ENCODE measurements at places on chromosomes 2 and 18.

GRCh38 chr18:668260-668659 lies 10.8 kb downstream of the TYMS start:
- no peak for DNase-seq

DNA sequence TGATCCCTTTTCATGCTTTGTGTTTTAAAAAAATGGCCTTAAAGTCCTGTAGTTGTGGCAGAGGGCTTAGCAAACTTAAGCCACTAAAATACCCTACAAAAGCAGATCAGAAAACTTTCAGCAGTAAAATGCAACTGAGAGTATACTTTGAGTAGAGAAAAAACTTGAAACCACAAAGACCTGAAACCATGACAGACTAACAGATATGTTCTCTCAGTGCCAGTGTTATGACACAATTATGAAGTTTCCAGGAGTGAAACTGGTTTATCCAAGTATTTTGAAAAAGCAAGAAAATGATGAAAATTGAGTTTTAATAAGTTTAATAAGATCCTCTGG lies 74.5 kb downstream of the SPRED2 start:
- no peak for DNase-seq

DNA sequence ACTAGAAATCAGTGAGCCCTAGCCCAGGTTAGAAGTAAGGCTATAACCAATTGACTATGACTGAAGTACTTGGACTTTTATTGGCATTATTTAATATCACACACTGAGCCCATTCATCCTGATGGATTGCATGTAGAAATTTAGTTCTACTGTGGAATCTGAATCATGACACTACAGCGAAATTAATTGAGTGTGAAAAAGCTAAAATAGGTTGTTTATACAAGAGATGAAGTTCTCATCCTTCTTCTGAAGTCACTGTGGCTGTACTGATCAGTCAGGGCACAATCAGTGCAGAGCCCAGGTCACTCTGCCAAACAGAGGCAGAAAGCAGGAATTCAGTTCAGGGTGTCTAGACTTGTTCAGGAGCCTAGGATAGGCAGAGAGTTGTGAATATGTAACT lies 158.9 kb downstream of the BABAM2 start:
- no peak for DNase-seq

- DNase-seq, result no peak
These were observed 72.7 kb upstream of the MBOAT2 start for GRCh38 chr2:9076210-9076609.

DNA sequence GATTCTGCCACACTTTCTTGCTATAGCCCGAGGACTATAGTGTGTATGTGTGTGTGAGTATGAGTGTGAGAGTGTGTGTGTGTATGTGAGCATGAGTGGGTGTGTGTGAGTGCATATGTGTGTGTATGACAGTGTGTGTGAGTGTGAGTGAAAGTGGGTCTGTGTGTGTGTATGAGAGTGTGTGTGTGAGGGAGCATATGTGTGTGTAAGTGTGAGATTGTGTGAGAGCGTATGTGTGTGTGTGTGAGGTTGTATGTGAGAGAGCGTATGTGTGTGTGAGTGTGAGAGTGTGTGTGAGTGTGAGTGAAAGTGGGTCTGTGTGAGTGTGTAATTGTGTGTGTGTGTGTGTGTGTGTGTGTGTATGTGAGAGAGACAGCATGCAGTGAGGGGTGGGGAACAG lies 89.0 kb upstream of the ACSL3 start:
- no peak for DNase-seq

Data from stimulated activated CD8-positive, alpha-beta memory T cell treated with anti-CD3 and anti-CD28 coated beads, Interleukin-2, amount 100 ng/mL, for 1 hour (primary cell).